Stimulated activated naive CD4-positive, alpha-beta T cell treated with Interleukin-2 at 50 U/mL for 16 hours (primary cell): ENCODE measurements at places on chromosomes 6 and 20.
A peak's percentile ranks its signal among the peaks of the same experiment; 100 is the strongest.

DNA sequence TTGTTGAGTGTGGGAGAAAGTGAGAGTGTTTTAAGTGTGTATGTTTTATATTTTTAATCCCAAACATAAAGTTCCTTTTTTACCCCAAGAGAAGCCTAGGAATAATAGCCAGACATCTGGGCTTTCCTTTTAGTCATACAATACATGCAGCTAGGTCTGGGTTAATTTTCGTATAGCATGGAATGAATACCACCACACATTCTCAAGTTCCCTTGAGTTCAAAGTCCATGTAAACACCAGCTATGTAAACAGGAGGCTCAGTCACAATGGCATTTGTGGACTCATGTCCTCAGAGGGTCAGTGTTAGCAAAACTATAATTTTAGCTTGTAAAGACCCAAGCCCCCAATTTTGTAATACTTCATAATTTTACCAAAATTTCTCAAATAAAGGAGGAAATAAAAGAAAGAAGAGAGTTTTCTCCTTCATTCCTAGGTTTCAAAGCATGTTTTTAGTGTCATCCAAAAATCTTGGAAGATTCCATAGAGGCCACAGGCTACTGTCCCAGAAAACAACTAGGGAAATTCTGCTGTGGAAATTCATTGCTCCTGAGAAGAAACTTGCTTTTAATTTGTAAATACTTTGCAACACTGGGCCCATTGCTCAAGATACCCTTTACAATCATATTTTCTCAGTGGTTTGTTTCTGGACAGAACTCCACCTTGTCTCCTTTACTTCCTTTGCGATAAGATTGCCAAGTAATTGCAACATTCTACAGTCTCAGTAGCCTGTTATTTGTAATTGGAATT is 671.2 kb downstream of the COL12A1 start:
- no peak for DNase-seq

DNA sequence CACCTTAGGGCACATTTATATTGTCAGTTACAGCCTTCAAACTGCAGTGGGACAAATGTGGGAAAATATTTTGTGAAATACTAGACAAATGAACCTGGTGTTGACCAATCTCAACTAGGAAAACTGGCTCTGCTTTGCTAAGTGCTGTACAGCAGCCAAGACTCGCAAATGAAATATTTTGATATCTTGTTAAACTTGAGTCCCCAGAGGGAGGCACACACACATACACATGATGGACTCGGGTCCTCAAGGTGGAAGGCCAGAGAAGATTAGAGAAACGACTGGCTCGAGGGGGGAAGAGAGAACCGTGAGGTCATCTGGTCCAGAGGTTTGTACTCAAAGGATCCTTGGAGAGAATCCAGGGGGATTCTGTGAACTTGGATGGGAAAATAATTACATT is 67.3 kb upstream of the JAG1 start:
- DNase-seq: no peak

DNA sequence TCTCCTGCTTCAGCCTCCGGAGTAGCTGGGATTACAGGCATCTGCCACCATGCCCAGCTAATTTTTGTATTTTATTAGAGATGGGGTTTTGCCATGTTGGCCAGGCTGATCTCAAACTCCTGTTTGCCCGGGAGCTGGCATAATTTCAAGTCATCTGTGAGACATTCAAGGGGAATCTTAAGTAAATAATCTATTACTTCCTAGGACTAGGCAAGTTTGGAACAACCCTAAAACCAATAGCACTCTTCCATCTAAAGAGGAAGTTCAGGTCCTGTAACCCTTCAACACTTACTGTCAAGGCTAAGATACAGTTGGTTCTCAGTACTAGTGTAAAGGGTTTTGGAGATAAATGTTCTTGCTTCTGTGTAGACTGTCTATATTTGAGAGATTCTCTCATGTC is 267.8 kb upstream of the IRAK1BP1 start:
- no peak for DNase-seq

DNA sequence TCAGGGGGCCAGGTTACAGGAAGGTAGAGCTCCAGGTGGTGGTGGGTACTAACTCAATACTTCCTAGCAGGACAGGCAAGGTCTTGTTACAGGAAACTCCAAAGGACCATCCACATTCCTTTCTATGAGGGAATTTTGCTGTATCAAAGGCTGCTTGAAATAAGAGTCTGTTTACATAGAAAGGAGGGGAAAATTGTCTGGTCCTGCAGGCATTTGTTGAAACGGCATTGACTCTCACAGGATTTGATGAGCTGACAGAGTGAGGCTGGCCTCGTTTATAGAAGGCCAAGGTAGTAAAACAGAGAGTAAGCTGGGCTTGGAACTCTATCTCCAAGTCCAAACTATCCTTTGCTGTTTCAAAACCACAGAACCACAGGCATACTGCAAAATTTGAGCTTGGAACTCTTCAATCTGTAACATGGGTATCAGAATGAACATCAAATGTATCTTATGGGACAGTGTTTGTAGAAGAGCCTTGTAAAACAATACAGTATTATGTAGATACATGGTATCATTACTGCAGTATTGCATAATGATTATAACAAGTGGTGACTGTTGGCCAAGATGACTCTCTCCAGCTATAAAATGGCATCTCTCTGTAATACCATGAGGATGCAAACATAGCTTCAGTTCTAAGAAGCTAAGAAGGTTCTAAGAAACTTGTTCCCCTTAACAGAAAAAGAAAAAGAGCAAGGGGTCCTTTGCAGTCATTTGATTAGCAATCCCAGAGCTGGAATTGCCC is 61.5 kb downstream of the TRAM2 start:
- no peak for DNase-seq

- no peak for DNase-seq
These were observed 374.1 kb downstream of the BCKDHB start for GRCh38 chr6:80480421-80481157.

DNA sequence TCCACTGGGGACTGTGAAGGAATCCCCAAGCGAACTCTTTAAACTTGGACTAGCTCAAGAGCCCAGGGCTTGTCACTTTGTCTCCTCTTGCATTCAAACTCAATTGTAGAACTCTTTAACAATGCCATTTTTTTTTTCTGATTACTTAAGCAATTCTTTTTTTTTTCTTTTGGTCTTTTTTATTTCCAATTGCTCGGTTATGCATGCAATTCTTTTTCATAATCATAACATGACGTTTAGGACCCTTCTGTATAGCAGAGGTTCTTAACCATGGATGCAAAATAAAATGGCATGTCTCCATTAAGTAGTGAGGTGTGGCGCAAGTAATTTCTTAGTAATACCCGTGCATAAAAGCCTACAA is 466 bp upstream of the BFSP1 start:
- no peak for DNase-seq

DNA sequence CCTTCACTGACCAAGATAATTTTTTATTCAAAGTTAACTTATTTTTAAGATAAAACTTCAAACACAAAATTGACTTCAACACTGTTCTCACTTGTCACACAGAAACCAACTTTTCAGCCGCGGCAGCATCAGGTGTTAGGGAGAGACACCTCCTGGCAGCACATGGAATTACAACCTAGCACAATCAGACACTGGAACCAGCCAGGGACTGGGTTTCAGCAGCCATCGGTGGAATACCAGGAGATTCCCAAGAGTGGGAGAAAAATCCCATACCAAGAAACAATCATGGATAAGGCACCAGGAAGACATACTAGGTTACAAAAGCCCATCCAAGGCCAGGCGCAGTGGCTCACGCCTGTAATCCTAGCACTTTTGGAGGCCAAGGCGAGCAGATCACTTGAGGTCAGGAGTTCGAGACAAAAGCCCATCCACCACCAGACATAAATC is 70.0 kb downstream of the SNX5 start:
- DNase-seq: peak; percentile 56

DNA sequence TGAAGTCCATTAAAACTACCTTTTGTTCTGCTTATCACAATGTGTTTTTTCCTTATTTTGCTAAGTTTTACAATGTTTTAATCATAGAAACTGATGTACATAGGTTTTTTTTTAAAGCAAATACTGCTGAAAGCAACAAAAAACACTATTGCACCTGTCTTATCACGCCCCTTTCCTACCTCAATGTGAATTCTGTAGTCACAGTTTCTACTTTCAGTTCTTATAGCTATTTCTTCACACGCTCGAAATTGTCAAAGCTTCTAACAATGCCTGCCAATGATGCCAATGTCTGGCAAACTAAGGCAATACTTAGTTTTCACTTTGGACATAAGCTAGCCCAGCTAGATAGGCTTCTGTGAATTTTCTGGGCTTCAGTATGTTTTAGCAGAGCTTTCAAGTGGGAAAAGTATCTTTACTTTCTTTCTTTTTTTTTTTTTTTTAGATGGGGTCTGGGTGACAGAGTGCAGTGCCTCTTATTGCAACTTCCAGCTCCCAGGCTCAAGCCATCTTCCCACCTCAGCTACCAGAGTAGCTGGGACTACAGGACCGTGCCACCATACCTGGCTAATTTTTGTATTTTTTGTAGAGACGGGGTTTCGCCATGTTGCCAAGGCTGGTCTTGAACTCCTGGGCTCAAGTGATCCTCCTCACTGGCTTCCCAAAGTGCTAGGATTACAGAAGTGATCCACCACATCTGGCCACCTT is 85.5 kb upstream of the HTR1B start:
- no peak for DNase-seq

- no peak for DNase-seq
These were observed 110.9 kb downstream of the ARMC2 start for GRCh38 chr6:108958900-108959770.

GRCh38 chr20:51803148-51803854 is 980 bp upstream of the SALL4 start:
- DNase-seq: no peak

DNA sequence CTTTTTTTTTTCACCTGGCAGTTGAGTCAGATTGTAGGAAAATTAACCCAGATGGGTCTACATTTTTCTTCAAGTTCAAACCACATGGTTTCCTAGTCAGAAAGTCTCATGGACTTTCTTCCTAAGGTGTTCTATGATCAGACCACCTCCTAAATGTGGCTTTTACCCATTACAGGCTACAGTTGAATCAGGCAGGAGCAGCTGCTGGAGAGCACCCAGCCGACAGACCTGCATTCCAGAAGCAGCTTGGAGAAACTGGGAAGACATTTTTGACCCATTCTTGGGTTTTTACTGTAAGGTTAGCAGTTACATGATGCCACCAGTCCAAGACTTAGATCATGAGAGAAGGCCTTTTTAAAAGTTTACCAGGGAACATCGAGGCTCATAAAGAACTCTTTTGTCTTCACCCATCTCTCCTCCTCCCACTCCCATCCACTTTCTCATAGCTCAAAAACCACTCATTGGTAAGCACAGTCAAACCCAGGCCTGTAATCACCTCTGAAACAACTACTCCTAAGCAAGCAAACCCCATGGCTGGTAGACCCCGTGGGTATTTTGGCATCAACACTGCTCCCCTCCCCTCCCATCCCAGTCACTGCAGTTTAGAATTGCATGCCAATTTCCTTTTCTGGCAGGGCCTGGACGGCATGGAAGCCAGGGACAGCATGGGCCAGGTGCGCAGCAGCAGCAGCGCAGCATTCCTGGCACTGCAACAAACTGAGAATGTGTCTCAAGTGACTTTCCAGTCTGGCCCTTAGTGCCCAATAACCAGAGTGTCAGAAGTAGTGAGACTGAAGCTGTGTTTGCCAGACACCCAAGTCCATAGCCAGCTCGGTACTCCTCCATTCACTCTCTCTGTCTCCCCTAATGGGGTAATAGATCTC is 113.7 kb downstream of the CLIC5 start:
- no peak for DNase-seq

DNA sequence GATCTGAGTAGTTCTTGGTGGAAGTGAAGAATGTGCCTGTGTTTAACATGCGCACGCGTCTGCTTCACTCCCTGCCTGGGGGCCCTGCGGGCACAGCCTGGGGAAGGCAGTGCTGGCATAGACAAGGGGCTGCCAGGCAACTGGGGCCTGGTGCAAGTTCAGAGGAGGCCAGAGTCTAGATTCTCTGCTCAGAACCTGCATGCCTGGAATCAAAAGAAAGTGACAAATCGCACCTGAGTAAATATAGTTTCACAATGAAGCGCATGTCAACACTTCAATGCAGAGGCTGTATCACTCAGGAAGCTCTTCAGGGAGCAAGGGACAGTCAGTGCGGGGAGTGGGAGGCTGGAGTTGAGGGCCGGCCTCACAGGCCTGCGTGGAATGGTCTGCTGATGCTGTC is 24.2 kb upstream of the PPP1R14C start:
- DNase-seq: no peak

DNA sequence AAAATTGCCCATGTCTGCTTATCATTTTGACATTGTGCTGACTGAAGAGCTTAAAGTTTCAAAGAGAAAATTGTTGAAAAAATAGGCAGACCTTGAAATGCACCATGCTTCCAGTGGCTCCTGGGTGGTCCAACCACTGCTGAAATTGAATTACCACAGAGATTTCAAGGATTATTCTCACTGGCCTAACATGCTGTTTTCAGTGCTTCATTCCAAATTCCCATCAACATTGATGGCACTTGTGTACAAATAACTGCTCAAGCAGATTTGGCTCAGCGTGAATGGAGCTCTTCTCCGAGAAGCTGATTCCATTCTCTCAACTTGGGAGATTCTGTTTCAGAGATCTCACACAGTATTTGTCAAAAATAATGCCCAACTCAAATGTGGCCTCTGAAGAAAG is 75.5 kb downstream of the LAMA4 start:
- DNase-seq: no peak

DNA sequence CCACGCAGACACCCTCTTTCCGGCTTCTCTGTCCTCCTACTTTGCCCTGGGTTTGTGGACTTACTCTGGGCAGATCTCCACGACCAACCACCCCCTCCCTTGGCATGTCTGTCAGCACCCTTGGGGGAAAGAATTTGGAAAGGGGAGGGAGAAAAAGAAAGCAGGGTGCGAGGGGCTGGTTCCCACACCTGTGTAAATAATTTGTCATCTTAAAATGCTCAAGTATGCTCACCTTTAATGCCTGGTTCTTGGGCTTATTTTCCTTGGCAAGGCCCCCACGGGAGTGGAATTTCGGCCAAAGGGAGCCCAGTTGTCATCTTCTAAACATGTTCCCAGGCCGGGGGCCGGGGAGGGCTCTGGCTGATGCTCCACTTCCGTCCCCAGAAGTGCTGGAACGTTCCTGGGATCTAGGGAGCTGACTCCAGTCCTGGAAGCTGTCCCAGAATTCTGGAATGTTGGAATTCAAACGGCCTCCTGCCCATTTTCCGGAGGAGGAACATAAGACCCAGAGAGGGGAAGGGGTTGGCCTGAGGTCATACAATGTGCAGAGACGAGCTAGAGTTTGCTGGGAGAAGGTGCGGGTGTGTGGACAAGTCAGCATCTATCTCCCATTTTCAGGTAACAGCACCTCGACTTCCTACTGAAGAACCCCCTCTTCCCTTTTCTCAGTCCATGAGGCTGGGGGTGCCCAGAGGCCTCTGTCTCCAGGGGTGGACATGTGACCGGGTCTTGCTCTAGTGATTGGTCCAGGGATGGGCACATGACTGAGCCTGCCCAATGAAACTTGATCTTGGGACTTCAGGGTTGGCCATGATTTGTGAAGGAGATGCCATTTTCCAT is 122.3 kb downstream of the CEBPB start:
- no peak for DNase-seq

- no peak for DNase-seq
These were observed 462.9 kb downstream of the PREX1 start for GRCh38 chr20:48364688-48365421.

GRCh38 chr6:128346569-128346968 is 173.8 kb downstream of the PTPRK start:
- DNase-seq: no peak
